ENCODE measurements at places on chromosomes 5 and 9. TPM values are rescaled to one million over a fixed set of nuclear protein-coding genes. Genes with fewer than 3 reads are reported as not detected.

The EQTN gene
- not detected for total RNA-seq

The COL15A1 gene
- 0.02 TPM for total RNA-seq

The DMRTA1 gene
- not detected for total RNA-seq

The LCN2 gene
- total RNA-seq, result not detected

The SLC4A9 gene
- total RNA-seq, result 0.12 TPM

The PCDHA1 gene
- total RNA-seq, result not detected

The CDC20B gene
- total RNA-seq, result not detected

The ARRDC3 gene
- total RNA-seq, result 13.8 TPM

DNA sequence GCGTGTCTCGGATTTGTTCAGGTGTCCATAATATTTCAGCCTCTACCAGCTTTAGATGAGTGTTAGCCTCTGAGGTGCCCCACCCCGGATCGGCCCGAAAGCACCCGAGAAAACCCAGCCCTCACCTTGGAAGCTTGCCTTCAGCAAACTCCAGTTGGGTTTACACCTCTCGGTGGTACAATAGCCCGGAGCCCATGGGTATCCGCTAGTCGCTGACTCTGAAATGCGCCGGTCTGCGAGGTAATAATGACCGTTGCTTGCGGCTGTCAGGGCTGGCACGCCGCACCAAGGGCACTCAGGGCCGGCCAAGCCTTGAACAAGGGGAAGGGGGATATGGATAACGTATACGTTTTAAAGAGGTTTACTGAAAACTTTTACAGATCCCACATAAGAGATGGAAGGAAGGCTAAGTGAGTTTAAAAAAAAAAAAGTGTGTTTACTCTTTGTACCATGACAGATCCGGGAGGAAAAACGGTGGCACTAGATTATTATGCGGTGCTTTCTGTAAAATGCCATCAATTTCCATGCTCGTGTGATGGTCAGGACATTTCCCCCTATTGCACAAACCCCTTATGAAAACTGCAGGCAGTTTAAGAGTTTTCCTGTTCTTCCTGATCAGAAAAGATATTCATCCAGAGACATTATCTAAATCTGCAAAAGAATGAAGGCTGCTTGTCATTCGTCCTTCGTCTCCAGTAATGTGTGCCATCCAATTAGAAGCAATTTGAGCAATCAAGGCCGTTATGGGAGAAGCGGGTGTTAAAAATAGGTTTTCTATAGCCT is 124.2 kb downstream of the TMEM161B start:
- no peaks in the 10 kb centered on the region for H3K36me3 ChIP-seq
- no peak for DNase-seq
- no peak overlapping the region for H3K27ac ChIP-seq
- H3K4me1 ChIP-seq, result peaks cover 9% of the 10 kb centered on the region
- H3K27me3 ChIP-seq, result peaks cover 37% of the 10 kb centered on the region
- peak overlapping the region; percentile 34 for H3K4me3 ChIP-seq

DNA sequence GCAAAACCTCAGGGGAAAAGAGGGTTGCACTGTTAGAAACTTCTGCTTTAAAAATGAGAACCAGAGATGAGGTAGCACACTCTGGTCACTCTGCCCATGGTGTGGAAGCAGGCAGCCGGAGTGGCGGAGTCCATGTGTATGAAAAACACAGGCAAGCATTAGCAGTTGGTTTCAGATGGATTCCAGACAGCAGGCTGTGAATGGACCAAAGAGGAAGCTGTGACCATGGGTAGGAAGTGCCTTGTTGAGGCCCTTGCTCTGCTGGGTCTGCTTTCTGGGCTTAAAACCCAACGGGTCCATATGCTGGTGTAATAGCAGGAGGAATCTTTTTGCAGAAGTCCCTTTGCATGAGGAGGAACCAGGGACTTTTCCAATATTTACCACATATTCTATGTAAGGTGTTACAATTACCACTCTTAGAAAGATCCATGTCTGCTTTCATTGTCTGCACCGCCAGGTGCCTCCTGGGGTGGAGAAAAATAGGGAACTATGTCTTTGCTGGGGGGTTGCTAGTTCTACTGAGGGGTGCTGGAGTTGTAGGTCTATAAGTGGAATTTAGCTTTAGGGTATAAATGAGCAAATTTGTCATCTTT is 77.0 kb downstream of the ANKRD55 start:
- H3K36me3 ChIP-seq, result peaks cover 14% of the 10 kb centered on the region
- H3K27ac ChIP-seq, result peak overlapping the region; percentile 91
- DNase-seq, result no peak
- peak overlapping the region; percentile 79 for H3K4me3 ChIP-seq

DNA sequence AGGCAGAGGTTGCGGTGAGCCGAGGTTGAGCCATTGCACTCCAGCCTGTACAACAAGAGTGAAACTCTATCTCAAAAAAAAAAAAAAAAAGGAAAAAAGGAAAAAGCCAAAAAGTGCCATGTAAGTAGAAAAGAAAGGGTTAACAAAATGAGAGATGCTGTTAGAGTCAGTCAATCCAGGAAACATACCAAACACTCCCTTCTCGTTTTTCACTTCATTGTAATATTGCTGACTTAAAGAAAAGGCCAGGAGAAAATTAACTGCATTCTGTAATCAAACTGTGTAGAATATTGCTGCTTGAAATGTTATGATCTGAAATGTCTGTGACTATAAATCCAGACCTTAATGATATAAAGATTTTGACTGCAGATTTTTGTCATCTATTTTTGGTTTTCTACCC is 379.1 kb downstream of the ENC1 start:
- no peak overlapping the region for H3K4me3 ChIP-seq
- H3K27ac ChIP-seq, result no peak overlapping the region
- no peaks in the 10 kb centered on the region for H3K36me3 ChIP-seq
- H3K27me3 ChIP-seq, result peaks cover 5% of the 10 kb centered on the region

DNA sequence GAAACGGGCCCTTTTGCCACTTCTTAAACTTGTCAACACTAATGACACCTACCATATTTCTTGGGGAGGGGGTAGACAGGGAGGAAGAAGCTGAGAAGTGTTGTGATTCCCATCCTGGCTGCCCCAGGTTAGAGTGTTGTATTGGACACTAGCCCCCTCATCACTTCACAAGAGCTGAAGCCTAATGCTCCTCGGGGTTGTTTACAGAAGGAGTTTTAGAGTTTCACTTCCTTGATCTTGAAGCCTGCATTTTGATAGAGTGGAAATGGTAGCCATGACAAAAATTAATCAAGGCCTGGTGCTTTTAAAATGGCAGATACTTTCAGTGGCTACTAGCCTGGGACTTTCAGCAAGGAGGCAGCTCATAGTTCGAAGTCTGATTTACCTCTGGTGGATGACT is 11.0 kb upstream of the FAM120AOS start:
- peak overlapping the region; percentile 26 for H3K27ac ChIP-seq
- H3K27me3 ChIP-seq, result no peaks in the 10 kb centered on the region

GRCh38 chr9:95504053-95504963 is 12.5 kb downstream of the PTCH1 start:
- H3K36me3 ChIP-seq, result no peaks in the 10 kb centered on the region
- H3K4me3 ChIP-seq, result no peak overlapping the region
- no peak overlapping the region for H3K27ac ChIP-seq
- H3K4me1 ChIP-seq, result peaks cover 15% of the 10 kb centered on the region
- H3K27me3 ChIP-seq, result peaks cover 2% of the 10 kb centered on the region
- DNase-seq, result no peak

- DNase-seq, result no peak
- H3K4me3 ChIP-seq, result no peak overlapping the region
- H3K27ac ChIP-seq, result no peak overlapping the region
- H3K27me3 ChIP-seq, result no peaks in the 10 kb centered on the region
Measured at GRCh38 chr5:76329346-76329745, 73.7 kb upstream of the IQGAP2 start.

GRCh38 chr9:81777482-81777881 is 88.1 kb upstream of the TLE1 start:
- H3K27ac ChIP-seq, result no peak overlapping the region
- no peak overlapping the region for H3K4me3 ChIP-seq
- DNase-seq, result no peak
- H3K27me3 ChIP-seq, result no peaks in the 10 kb centered on the region
- H3K4me1 ChIP-seq, result no peaks in the 10 kb centered on the region
- no peaks in the 10 kb centered on the region for H3K36me3 ChIP-seq

GRCh38 chr5:74865256-74865803 is 857 bp downstream of the FAM169A start:
- H3K4me1 ChIP-seq, result peaks cover 28% of the 10 kb centered on the region
- no peaks in the 10 kb centered on the region for H3K36me3 ChIP-seq
- peak overlapping the region; percentile 83 for H3K27ac ChIP-seq
- no peaks in the 10 kb centered on the region for H3K27me3 ChIP-seq
- H3K4me3 ChIP-seq, result peak overlapping the region; percentile 85

- no peaks in the 10 kb centered on the region for H3K36me3 ChIP-seq
- no peak for DNase-seq
- H3K4me3 ChIP-seq, result no peak overlapping the region
- H3K27ac ChIP-seq, result no peak overlapping the region
- H3K4me1 ChIP-seq, result no peaks in the 10 kb centered on the region
Measured at GRCh38 chr5:163943546-163943945, 438.1 kb downstream of the MAT2B start.

- H3K27ac ChIP-seq, result no peak overlapping the region
- H3K27me3 ChIP-seq, result peaks cover 2% of the 10 kb centered on the region
- H3K36me3 ChIP-seq, result peaks cover 1% of the 10 kb centered on the region
- peak; percentile 81 for DNase-seq
- H3K4me3 ChIP-seq, result no peak overlapping the region
Measured at GRCh38 chr9:87662808-87663528, 63.0 kb upstream of the CTSL start.

DNA sequence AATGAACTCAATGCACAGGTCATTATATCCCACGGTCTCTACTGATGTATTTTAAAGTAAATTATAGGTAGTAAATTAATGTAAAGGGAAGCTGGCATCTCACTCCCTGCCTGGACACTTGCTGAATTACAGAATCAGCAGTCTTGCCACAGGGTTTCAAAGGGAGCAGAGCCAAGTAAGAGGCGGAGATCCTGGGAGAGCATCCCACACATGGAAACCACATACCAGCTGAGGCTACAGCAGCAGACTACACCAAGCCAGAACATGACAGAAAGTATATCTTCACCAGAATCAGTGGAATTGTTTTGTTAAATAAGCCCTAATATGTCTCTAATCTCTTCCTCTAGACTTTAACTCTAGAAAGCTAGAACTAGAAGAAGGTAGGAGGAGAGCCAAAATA is 1689.2 kb upstream of the WWC1 start:
- no peak overlapping the region for H3K4me3 ChIP-seq
- H3K36me3 ChIP-seq, result no peaks in the 10 kb centered on the region
- DNase-seq, result no peak
- H3K27me3 ChIP-seq, result no peaks in the 10 kb centered on the region

DNA sequence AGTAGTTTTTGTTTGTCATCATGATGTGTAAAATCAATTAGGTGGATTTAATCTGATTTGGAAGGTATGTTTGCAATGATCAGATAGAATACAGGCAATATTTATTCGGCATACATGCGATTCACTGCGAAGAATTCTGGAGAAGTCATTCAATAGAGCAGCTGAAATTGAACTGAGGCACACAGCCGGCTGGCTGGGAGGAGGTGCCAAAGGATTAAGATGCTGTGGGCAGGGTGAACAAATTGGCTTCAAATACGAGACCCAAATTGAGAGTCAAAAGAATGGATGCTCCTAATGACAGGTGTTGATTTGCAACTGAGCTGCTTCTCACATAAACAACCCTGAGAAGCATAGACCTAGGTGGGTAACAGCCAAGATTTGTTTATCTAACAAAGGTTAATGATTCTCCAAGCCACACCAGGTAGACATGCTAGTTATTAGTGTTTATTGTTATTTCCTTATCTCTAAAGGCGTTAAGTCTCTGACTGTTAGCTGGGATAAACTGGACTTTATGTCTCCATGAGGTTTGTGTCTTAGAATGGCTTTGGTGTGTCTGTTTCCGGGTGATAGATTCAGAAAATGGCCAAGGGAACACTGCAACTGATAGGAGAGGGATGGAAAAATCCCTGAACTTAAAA is 55.3 kb upstream of the CLINT1 start:
- no peak overlapping the region for H3K4me3 ChIP-seq
- H3K36me3 ChIP-seq, result no peaks in the 10 kb centered on the region
- no peaks in the 10 kb centered on the region for H3K27me3 ChIP-seq
- no peak for DNase-seq
- H3K4me1 ChIP-seq, result peaks cover 16% of the 10 kb centered on the region

DNA sequence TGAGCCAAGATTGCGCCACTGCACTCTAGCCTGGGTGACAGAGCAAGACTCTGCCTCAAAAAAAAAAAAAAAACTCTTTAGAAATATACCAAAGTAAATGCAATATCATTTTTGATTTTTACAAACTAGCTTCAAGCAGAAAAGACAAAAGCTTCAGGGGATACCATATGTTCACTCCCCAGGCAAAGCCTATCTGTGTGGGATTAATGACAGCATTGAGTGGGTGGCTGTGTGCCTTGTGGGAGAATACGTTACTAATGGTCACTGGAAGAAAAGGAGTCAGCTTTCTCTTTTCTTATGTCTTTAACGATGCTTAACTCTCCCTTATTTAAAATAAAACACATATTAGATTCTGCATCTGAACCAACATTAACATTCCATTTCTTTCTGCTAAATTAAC is 1.9 kb downstream of the PCA3 start:
- H3K27ac ChIP-seq, result no peak overlapping the region
- no peaks in the 10 kb centered on the region for H3K36me3 ChIP-seq
- H3K4me1 ChIP-seq, result no peaks in the 10 kb centered on the region
- no peak for DNase-seq
- no peak overlapping the region for H3K4me3 ChIP-seq

- H3K4me3 ChIP-seq, result no peak overlapping the region
- peaks cover 56% of the 10 kb centered on the region for H3K4me1 ChIP-seq
- H3K27me3 ChIP-seq, result no peaks in the 10 kb centered on the region
- peak overlapping the region; percentile 4 for H3K27ac ChIP-seq
- DNase-seq, result no peak
Measured at GRCh38 chr5:87122151-87122977, 145.3 kb upstream of the RASA1 start.

GRCh38 chr9:95879591-95879990 is 4.1 kb downstream of the ERCC6L2 start:
- H3K27me3 ChIP-seq, result no peaks in the 10 kb centered on the region
- H3K4me1 ChIP-seq, result peaks cover 45% of the 10 kb centered on the region
- peak overlapping the region; percentile 56 for H3K27ac ChIP-seq
- DNase-seq, result no peak

GRCh38 chr9:9079473-9079872 is 1279.9 kb upstream of the DMAC1 start:
- no peaks in the 10 kb centered on the region for H3K36me3 ChIP-seq
- H3K27me3 ChIP-seq, result no peaks in the 10 kb centered on the region
- H3K27ac ChIP-seq, result no peak overlapping the region
- no peak overlapping the region for H3K4me3 ChIP-seq

DNA sequence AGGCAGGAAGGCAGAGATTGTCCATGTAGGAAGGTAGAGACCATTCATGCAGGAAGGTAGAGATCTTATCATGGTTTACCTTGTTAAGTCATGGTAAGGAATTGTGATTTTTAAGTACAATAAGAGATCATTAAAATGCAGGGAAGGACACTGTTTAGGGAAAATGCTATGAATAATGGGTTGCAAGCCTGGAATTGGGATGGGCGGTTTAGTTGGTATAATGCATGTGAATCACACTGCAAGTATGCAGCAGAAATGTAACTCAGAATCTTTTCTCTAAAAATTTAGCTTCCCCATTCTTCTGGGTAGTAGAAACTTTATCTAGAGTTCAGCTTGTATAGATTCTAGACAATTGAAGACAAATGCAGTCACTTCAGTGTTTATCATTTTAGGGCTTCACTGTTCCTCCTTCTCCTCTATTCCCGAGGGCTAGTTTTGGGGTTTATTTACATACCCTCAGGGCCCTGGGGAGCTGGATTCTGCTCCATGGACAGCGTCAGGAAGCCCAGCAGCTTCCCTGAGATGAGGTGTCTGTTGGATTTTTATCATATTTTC is 212.0 kb downstream of the SREK1 start:
- H3K4me1 ChIP-seq, result no peaks in the 10 kb centered on the region
- H3K36me3 ChIP-seq, result no peaks in the 10 kb centered on the region
- H3K27ac ChIP-seq, result no peak overlapping the region
- peaks cover 3% of the 10 kb centered on the region for H3K27me3 ChIP-seq
- H3K4me3 ChIP-seq, result no peak overlapping the region

GRCh38 chr9:87812375-87813118 is 70.1 kb upstream of the SPATA31E1 start:
- peaks cover 18% of the 10 kb centered on the region for H3K4me1 ChIP-seq
- no peaks in the 10 kb centered on the region for H3K36me3 ChIP-seq
- DNase-seq, result peak; percentile 49
- H3K27ac ChIP-seq, result no peak overlapping the region

All from activated naive CD4-positive, alpha-beta T cell treated with anti-CD3 and anti-CD28 coated beads for 36 hours (primary cell).